ENCODE measurements at places on chromosomes 2 and 18.

GRCh38 chr2:239328351-239329191, 72.2 kb downstream of the HDAC4 start:
- no peak for DNase-seq

GRCh38 chr2:63648632-63649031, 59.9 kb downstream of the MDH1 start:
- DNase-seq: no peak

GRCh38 chr2:98872526-98872925, 63.5 kb downstream of the CRACDL start:
- DNase-seq: no peak

- no peak for DNase-seq
These were observed 361.5 kb downstream of the LPIN1 start for GRCh38 chr2:12107939-12108338.

- no peak for DNase-seq
These were observed 3.2 kb upstream of the TTC39C start for GRCh38 chr18:24011123-24011917.
